ENCODE measurements at places on chromosomes 16 and 17.

DNA sequence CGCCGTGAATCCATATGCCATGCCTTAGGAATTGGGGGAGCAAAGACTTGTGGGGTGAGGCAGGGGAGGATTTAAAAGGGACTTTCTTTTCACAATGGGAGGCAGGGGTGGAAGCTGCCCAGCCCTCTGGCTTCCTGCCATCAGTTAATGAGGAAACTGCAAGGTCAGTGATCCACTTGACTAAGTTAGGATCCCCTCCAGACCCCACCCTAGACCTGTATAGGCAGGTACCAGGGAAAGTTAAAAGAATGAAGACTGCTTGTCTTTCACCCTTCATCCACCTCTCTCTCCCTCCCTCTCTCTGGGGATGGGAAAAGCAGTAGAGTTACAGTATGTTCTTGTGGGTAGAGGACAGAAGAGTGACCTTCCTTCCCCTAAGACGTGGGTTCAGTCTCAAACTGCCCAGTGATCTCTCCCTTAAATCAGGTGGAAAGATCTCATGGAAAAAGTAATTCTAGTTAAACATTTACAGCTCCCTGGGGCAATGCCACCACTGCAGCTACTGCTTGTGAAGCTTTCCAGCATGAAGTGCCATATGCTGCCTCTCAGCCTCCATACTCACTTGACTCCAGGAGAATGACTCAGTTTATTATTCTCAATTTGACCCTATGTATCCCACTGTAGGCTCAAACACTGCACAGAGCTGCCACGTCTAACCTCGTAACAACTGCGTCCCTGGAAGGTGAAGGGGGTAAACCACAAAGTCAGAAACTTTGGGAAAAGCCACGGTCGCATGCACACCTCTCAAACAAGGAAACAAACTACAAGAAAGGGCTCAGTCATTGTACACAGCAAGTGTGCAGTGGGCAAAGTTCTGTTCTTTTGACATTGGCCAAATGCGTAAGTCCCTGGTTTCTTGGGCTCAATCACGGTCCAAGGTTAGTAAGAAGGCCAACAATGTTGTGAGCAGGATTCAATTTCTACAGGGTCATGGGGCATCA is 1.2 kb downstream of the COA3 start:
- DNase-seq, result no peak

GRCh38 chr17:74862919-74863318 is 3.2 kb upstream of the GRIN2C start:
- no peak for DNase-seq

- DNase-seq, result no peak
Measured at GRCh38 chr17:47867813-47868533, 17.0 kb upstream of the SP6 start.

GRCh38 chr17:71592431-71592830 is 528.4 kb upstream of the SOX9 start:
- no peak for DNase-seq

- DNase-seq, result peak; percentile 84
Measured at GRCh38 chr17:49361129-49361901, 735 bp downstream of the ZNF652 start.

GRCh38 chr17:50863221-50863843 is 2.8 kb downstream of the TOB1 start:
- peak; percentile 64 for DNase-seq
